ENCODE measurements at places on chromosomes 16 and 17. TPM values are rescaled to one million over a fixed set of nuclear protein-coding genes. Genes with fewer than 3 reads are reported as not detected.

Gene KRTAP17-1
- polyA plus RNA-seq = not detected

Gene TK2
- 21.1 TPM for polyA plus RNA-seq

Gene TPSG1
- polyA plus RNA-seq = 0.08 TPM

Gene KRTAP9-4
- polyA plus RNA-seq = not detected

Gene SMIM5
- 0.52 TPM for polyA plus RNA-seq

Gene ACSM2B
- polyA plus RNA-seq = 0.27 TPM

Gene FOXJ1
- polyA plus RNA-seq = not detected

Gene GNGT2
- 4.6 TPM for polyA plus RNA-seq

Gene KRTAP4-6
- not detected for polyA plus RNA-seq

Gene MT1F
- 3.6 TPM for polyA plus RNA-seq

Gene SDK2
- 0.58 TPM for polyA plus RNA-seq

Gene CA5A
- polyA plus RNA-seq = 0.02 TPM
